Testis (tissue), 5 donors: ENCODE measurements at places on chromosomes 11 and 22. TPM values are rescaled to one million over a fixed set of nuclear protein-coding genes. Genes with fewer than 3 reads are reported as not detected.

DNA sequence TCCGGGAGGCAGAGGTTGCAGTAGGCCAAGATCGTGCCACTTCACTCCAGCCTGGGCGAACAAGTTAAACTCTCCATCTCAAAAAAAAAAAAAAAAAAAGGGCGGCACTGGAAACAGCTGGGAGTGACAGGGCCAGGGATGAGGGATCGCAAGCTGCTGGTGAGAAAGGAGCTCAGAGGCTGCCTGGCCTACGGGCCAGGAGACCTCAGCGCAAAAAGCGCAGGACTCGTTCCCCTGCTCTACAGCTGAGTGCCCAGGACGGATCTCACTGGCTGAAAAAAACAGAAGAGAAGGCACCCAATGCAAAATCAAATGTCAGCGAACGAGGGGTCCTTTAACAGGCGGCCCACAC lies 650 bp upstream of the NUP50 start:
- no peak for DNase-seq

DNA sequence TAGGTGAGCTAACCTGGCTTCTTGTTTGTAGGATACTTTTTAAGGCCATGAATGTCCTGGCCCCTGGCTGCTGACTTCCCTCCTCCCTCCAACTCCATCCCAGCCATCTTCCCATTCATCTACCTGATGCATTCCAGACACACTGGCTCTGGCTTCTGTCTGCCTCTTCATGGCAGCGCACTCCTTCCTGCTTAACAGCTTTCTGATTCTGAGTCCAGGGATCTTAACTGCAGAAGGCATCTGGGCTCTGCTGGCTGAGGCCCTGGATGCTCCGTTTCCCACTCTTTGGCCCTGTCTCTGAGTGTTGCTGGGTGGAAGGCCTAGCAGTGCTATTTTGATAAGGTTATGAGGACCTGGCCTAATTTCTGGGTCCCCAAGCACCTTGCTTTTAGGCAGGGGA lies 1.8 kb upstream of the THY1 start:
- DNase-seq: no peak

- peak; percentile 19 for DNase-seq
These were observed 677 bp downstream of the DYNC2H1 start for GRCh38 chr11:103109818-103110388.

DNA sequence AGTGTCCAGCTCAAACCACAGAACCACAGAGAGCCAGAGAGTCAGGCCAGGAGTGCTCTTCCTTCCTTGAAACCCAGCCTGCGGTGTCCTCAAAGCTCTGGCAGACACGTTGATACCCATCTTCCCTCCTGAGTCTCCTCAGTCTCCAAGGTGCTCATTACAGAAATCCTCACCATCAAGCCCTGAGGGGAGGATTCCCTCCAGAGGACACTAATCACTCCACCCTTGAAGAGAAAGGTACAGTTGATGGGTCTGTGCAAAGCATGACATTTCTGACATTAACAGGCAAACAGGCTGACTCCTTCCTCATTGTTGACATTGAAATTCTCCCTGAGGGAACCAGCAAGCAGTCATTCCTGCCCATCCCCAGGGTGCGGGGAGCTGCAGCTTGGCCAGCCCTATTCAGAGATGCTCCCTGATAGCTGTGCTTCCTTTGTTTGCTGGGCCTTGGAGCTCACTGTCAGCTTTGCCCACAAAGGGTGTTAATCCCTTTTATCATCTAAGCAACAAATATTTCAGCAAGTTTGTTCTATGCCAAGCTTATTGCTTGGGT lies 101.7 kb upstream of the CSNK2A3 start:
- no peak for DNase-seq

- DNase-seq: no peak
These were observed 259.7 kb upstream of the PLET1 start for GRCh38 chr11:112520354-112520753.

GRCh38 chr22:49825944-49826602 lies 1.6 kb downstream of the BRD1 start:
- DNase-seq: no peak

- DNase-seq: no peak
These were observed 2.8 kb downstream of the NECTIN1 start for GRCh38 chr11:119726150-119726553.

DNA sequence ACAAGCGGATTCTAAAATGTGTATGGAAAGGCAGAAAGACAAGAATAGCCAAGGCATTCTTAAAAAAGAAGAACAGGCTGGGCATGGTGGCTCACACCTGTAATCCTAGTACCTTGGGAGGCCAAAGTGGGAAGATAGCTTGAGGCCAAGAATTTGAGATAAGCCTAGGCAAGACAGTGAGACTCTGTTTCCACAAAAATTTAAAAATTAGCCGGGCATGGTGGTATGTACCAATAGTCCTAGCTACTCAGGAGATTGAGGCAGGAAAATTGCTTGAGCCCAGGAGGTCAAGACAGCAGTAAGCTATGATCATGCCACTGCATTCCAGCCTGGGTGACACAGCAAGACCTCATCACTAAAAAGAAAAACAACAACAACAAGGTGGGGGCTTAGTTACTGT lies 46.0 kb upstream of the PPP2R1B start:
- DNase-seq: no peak

DNA sequence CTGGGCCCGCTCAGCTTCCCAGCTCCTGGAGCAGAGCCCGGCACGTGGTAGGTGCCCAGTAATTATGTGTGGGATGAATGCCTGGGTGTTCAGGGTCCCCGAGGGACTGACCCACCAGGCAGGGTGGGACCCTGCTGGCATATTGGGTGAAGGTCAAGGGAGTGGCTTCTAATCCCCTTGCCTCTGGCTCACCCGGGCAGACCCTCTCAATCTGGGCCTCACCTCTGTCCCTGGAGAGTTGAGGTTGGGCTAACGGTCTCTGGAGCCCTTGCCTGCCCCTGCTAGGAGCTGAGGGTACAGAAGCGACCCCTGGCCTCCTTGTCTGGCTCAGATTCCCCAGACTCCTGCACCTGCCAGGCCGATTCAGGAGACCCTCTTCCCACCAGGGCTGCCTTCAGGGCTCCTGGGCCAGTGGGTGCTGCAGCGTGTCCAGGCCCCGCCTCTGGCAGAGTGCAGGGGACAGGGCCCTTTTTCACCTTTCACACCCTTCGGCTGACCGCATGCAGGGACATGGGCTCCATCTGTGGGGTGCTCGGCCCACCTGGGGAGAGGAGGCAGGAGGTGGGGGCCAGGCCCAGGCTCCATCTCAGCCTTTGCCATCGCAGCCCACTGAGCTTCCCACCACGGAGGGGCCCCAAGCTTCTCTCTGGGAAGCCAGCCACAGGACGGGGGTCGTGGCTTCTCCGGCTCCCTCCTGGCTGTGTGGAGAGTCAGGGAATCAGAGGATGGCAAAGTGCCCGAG lies 3.8 kb upstream of the CTSD start:
- no peak for DNase-seq

DNA sequence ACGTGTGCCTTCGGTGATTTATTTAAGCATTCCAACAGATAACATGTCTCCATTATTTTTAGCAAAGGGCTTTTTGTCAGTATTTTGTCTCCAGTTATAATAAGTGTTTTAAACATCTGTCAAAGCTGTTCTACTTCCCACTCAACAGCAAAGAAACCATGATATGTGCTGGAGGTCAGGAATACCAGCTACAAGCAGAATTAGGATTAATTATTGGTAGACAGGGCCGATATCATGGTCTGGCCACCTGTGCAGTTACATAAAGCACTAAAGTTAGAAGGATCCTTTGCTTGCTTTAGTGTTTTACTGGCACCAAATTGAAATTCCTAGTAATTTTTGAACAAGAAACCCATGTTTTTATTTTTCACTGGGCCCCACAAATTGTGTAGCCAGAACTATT lies 591.3 kb upstream of the ARHGAP42 start:
- no peak for DNase-seq

DNA sequence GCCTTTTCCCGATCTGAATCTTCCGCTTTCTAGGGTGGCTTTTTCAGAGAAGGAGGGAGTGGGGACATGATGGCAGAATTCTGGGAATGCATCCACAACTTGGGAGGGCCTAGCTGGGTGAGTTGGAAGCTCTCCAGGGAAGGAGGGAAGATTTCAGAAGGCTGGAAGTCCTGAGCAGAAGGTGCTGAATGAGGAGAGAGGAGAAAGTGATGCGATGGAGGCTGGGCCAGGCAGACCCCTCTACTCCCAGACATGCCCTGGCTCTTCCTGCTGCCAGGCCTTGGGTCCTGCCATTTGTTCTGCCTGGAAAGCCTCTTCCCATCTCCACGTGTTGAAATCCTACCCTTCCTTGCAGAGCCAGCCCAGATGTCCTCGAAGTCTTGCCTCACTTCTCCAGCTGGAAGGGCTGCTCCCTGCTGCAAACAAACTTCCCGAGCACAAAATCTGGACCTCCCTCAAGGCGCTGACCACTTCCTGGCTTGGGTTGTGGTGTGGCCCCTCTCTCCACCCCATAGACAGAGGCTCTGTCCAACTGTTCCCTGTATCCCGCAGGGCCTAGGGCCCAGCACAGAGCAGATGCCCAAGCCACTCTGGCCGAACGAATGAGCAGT lies 16.8 kb downstream of the LRRC32 start:
- peak; percentile 41 for DNase-seq

GRCh38 chr22:49551446-49551845 lies 276.2 kb downstream of the BRD1 start:
- no peak for DNase-seq

DNA sequence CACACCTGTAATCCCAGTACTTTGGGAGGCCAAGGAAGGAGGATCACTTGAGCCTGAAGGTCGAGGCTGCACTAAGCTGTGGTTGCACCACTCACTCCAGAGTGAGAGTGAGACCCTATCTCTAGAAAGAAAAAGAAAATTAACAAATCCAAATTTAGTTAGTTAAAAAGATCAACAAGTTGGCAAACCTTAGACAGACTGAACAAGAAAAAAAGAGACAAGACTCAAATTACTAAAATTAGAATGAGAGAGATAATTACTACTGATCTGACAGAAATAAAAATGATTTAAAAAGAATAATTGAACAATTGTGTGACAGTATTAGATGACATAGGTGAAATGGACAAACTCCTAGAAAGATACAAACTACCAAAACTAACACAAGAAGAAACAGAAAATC lies 13.6 kb downstream of the CHEK2 start:
- DNase-seq: no peak

- peak; percentile 18 for DNase-seq
These were observed at the start of gene GPR83 for GRCh38 chr11:94400839-94401772. Gene GPR83 (minus strand): TSS chr11:94401419. CDS start chr11:94401247, 172 bp downstream.

DNA sequence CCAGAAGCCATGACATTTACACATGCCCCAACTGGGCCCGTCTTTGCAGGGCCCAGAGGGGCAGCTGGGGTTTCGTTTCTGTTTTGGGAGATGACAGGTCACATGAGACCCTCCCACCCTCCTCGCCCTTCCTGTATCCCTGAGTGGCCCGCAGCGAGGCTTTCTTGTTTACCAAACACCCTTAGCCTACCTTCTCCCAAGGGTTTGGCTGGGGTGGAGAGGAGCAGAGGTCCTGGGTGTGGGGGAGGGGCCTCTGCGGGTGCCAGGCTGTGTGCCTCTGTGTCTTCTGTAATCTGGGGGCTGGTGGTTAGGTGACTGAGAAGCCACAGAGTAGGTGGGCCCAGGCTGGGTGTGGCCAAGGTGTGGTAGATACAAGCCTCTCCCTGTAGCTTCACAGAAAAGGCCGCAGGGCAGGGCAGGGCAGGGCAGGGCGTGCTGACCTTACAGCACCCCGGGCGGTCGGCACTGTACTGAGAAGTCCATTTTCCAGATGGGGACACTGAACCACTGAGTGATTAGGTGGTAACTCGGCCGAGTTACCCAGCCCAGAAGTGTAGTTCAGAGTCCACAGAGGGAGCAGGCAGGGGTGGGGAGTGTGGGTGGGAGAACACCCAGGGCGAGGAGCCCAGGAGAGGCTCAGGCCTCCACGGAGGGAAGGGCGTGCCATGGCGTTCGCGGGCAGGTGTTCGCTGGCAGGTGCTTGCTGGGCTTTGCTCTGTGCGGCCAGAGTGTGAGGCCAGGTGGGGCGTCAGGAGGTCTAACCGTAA lies 8.7 kb downstream of the PRR5 start:
- no peak for DNase-seq

DNA sequence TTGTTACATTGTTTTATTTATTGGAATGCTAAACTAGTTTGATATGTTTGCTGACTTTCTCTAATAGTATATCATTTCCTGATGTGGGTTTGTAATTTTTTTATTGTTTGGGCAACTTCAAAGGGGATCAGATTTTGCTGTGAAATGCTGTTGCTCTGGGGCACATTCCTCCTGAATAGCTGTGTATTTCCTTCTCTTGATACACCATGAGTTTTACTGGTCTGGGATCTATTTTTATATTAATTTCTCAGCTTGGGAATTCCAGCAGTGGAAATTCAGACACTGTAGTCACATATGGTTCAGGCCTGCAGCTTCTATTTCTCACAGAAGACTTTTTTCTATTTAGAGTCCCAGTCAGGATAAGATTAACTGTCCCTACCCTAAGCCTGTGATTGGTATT lies 58.9 kb downstream of the RPUSD4 start:
- no peak for DNase-seq

- no peak for DNase-seq
These were observed 251.3 kb upstream of the PLET1 start for GRCh38 chr11:112511911-112512310.

DNA sequence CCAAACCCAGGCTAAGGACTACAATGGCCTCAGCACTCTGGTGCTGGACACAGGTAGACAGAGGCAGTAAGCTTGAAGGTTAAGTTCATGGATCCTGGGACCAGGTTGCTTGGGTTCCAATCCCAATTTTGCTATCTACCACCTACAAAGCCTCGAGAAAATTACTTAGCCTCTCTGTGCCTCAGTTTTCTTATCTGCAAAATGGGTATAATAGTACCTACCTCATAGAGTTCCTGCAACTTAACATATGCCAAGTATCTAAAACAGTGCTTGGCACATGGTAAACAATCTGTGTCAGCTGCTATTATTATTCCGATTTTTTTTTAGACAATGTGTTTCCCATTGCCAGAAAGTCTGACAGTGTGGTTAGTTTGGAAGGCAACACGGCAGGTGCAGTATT lies 37.5 kb downstream of the SYN3 start:
- no peak for DNase-seq

FGF4 gene
- total RNA-seq: 2.8 TPM

MAP6 gene
- total RNA-seq: 23.8 TPM

KRTAP5-10 gene
- not detected for total RNA-seq

PGA5 gene
- total RNA-seq: 0.43 TPM

ENTHD1 gene
- 10.9 TPM for total RNA-seq

KRTAP5-9 gene
- 3.6 TPM for total RNA-seq

GPR137 gene
- total RNA-seq: 230 TPM

SLC22A25 gene
- total RNA-seq: not detected
